Substantia nigra (tissue), 51 donors: ENCODE measurements at places on chromosomes 7 and 10.

DNA sequence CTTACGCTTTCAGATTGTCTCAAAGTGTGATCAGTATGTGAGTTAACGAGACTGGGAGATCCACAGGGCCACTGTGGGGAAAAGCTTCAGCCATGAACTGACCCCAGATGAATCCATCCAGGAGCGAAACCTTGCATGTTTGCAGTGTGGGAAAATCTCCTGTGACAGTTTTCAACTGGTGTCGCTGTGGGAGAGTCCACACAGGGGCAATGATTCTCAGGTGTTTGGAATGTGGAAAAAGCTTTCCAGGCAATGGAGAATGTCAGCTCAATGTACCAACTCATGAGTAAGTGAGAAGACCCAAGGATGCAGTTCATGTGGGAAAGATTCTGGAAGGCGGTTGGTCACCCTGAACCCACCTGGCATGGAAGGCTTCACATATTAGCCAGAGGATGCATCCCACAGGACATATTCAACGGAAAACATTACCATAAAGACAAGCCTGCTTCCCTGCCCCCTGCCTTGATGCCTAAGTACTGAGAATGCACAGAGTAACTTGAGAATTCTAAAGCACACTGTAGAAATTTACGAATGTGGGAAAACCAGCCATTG is 204.1 kb upstream of the BMPER start:
- no peak for DNase-seq

GRCh38 chr7:50470250-50471163 is 20.4 kb upstream of the FIGNL1 start:
- DNase-seq: no peak

GRCh38 chr10:86795353-86795752 is 38.9 kb downstream of the BMPR1A start:
- no peak for DNase-seq

DNA sequence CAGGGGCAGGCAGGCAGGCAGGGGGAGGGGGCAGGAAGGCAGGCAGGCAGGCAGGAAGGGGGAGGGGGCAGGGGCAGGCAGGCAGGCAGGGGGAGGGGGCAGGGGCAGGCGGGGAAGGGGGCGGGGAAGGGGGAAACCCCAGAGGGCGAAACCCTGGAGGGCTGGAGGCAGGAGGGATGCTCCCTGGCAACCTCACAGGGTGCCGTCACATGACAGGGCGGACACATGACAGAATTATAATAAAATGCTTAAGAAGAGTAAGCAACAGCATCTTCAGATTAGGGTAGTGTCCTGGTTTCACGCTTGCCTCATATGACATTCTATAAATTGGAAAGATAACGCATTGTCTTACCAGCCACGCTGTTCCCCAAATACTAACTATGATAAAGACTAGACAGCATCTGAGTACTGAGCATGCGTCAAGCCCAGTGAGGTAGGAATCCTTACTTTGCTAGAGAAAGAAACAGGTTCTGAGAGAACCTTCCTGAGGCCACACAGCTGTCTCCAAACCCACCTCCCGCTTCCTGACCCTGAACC is 131.6 kb downstream of the DIP2C start:
- DNase-seq: no peak

DNA sequence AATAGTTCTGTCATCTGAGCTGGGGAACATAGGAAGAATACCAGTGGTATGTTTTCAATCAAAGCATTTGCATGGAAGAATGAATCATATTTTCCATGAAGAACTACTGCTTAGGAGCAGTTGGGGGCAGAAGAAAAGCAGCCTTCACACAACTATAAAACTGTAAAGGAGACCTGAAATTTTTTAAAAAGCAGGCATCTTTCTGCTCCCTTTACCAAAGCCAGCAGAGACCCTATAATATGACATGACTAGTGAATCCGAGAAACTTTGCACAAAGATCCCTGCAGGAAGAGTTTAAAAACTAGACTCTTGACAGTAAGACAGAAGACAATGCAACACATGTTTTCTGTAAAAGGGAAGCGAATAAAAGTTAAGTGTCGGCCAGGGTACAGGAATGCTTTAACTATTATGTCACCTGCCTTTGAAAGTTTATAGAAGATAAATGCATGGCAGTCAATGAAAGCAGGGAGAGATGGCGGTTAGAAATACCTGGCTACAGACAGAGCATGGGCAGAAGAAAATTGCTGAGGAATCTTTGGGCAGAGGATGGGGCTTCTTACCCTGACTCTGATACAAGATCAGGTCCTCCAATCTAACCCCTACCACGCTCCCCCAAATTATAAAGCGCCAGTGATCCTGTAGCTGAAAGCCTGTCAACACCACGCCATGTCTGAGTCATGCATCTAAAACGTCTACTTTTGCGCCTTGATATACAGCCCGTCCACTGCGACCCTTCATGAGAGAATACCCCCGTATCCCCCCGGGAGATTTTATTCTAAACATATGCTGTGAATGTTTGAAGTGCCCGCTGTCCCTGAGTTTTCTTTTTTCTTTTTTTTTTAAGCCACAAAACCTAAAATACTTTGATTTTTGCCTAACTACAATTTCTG is 93.1 kb downstream of the GLI3 start:
- DNase-seq: no peak

DNA sequence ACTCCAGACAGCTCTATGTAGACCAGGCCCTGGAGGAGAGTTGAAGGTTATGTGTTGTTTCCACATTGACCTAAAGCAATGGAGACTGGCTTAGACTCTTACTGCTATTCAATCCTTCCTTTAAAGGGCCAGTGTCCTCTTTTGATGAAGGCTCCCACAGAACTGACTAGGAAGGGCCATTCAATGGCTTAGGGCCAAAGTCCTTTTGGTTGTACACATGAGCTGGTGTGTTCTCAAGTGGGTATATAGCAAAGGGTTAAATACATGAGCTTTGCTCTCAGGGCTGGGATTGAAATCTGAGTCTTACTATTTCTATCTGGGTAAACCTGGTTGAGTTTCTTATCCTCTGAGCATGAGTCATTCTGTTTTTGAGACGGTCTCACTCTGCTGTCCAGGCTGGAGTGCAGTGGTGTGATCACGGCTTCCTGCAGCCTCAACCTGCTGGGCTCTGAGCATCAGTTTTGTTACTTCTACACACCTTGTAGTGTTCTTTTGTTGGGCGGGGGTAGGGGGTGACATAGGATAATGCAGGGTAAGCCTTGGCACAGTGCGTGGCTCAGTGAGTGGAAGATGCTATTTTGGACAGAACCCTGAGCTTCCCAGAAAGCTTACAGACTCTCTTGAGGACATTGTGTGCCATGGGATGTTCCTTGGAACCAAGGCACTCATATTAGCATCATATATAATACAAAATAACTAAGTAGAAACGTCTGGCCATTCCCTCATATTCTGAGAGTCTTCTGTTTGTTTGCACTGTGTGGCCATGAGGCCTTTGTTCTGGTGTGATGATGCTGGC is 90.1 kb downstream of the ABCC2 start:
- DNase-seq: no peak

- no peak for DNase-seq
Measured at GRCh38 chr10:124698545-124699469, 45.4 kb downstream of the FAM53B start.

DNA sequence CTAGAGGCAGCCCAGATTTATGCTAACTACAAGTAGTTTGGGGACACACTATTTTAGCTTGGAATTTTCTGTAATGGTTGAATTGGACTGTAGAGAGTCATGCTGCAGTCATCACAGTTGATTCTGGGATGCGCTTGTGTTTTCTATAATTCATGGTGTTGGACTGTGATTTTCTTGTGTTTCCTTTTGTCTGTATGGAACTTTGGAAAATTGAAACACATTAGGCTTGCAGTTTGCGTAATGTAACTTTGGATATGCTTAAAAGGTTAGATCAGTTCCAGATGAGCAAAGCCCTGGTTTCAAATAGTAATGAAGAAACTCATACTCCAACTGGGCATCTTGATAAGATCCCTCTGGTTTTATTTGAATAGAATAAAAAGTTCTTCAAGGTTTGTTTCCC is 502.2 kb downstream of the ARL4A start:
- DNase-seq: no peak
